ENCODE measurements at places on chromosomes 5 and 9. TPM values are rescaled to one million over a fixed set of nuclear protein-coding genes. Genes with fewer than 3 reads are reported as not detected.

DNA sequence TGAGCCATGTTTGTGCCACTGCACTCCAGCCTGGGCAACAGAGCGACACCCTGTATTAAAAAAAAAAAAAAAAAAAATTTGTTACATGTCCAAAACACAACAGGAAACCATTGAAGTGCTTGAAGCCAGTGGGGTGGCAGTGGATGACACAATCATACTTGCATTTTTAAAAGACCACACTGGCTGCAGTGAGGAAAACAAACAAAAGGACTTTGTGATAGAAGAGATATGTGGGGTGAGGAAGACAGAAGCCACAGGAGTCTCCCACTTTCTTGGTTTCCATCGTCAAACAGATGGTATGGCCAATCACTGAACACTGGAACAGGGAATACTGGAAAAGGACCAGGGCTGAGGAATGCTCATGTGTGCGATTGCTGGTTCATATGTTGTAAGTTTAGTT lies 20.9 kb upstream of the COMMD10 start:
- DNase-seq = no peak

The NPDC1 gene
- total RNA-seq = 32.1 TPM

GRCh38 chr5:39518516-39518915 lies 93.7 kb upstream of the DAB2 start:
- DNase-seq = peak; percentile 87

The QRFP gene
- total RNA-seq = not detected

DNA sequence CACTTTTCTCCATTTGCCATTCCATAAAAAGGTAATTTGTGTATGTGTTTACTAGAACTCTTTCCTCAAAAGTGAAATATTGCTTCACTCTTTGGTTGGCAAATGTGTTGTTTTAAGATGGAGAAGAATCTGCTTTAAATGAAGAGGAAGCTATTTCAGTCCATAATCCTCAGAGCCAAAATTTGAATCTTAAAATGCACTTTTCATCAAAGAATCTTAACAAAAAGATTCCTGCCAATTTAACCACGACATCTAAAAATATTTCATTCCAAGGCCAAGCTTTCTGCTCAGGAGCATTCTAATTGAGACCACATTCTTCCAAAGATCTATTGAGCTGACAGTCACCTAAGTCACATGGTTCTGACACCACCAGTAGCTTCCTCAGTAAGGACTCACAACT lies 7.5 kb downstream of the GABRB2 start:
- peak; percentile 23 for DNase-seq

The GPRIN1 gene
- total RNA-seq = 0.49 TPM

DNA sequence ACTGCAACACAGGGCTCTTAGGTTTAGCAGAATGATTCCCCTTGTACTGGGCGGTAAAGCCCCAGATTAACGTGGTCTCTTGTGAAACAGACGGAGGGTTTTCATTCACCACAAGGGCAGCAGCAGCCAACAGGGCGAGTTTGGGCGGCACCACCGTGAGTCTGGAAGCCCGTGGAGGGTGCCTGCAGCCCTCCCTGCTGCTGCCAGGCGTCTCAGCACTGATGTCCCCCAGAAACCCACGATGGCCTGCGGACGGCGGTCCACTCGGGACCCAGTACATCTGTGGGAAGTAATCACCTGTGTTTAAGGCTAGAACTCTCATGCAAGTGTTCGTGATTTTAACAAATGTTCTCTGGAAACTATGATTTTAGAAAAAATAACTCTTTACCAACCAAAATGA lies 67.8 kb downstream of the IRX2 start:
- no peak for DNase-seq

GRCh38 chr9:27261517-27262211 lies 35.3 kb downstream of the EQTN start:
- no peak for DNase-seq
